GM10248 (cell line): ENCODE measurements at places on chromosomes 7 and 10.

GRCh38 chr7:43054052-43054722 lies 58.3 kb upstream of the HECW1 start:
- no peak for DNase-seq

DNA sequence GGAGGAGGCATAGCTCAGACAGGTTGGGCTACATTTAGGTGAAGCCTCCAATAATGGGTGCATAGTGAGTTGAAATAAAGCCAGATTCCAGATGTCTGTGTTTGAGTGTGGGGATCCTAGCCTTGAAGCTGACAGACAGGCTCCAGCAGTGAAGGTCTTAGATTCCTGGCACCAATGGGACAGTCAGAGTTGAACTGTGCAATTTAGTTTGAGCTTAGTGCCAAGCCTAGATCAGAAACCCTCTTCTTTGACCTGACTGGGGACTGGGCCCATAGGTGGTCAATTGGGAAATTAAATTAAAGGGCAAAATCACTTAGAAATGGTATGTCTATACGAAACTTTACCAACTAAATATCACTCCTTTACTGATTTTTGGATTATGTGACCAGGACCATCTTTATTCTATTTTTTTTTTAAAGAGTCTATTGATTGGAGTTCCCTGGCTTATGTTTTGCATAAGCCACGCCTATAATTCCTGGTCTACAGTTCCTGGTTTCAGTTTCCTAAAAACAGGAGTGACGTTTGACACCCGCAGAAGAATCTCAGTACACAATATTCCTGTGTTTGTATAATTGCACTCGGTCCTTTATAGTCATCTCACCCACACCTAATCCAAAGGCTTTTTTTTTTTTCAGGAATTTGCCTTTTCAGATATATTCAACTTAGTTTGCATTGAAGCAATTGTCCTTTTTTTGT lies 201.4 kb downstream of the GFRA1 start:
- DNase-seq: no peak

DNA sequence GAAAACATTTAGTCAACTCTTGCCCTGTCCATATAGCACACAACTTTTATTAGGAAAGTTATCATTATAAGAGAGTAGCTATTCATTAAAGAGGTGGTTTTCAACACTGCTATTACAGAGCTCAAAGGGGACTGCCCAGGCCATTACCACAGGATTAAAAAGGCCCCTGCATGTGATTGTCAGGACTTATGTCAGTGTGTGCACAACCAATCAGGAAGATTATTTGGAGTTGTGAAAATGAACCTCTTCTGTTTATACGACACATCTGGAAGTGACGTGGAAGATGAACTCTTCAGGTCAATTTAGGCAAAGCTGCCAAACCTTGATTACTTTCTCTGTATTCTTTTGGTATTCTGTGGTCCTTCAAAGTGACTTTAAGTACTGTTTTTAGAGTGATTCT lies 14.7 kb downstream of the CCNY start:
- DNase-seq: no peak

DNA sequence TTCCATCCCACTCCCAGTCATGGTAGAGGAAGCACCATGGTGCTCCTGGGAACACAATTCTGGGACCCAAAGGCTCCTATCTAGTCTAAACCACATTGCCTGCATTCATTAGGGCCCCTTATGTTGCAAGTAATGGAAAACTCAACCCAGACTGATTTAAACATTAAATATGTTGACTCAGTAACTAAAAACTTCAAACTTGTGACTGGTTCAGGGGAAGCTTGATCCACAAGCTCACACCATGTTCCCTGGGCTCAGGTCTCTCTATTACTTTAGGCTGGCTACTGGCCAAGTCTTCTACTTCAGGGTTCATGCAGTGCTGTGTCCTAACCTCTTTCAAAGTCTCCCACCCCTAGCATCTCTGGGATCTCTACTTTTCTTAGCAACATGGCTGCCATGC lies 13.1 kb downstream of the WNT16 start:
- no peak for DNase-seq

GRCh38 chr7:8197994-8198698 lies 63.8 kb downstream of the ICA1 start:
- no peak for DNase-seq

DNA sequence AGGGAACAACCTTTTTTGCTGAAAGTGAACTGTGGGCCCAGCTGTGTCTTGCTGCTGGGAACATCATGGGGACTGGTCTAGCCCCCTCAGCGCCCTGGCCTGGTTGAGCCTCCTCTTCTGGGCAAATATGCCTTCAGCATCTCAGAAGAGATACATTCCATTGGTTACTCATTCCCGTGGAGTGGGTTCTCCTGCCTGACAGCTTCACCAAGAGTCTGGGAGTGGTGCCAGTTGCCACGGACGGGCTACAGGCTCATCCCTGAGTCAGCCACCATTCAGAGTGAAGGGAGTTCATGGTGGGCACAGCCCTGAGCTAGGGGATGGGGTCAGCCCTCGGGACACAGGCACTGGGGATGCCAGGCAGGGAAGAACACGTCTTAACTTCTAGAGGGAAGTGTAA lies 81.9 kb downstream of the RAMP3 start:
- DNase-seq: no peak

GRCh38 chr7:38748056-38748610 lies 117.0 kb upstream of the AMPH start:
- DNase-seq: no peak

- peak; percentile 12 for DNase-seq
Observed at GRCh38 chr7:136359333-136359903, 382.3 kb upstream of the MTPN start.

- DNase-seq: no peak
Observed at GRCh38 chr7:28596245-28596935, 184.1 kb downstream of the CREB5 start.

DNA sequence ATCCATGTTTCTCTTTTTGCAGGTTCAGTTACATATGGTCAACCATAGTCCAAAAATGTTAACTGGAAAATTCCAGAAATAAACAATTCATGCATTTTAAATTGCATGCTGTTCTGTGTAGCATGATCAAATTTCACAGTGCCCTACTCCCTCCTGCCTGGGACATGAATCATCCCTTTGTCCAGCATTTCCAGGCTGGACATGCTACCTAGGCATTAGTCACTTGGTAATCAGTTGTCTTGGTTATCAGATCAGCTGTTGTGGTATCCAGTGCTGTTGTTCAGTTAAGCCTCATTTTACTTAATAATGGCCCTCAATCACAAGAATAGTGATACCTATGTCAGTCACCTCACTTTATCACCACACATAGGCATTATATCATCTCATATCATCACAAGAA lies 7.3 kb upstream of the PNLIP start:
- no peak for DNase-seq

DNA sequence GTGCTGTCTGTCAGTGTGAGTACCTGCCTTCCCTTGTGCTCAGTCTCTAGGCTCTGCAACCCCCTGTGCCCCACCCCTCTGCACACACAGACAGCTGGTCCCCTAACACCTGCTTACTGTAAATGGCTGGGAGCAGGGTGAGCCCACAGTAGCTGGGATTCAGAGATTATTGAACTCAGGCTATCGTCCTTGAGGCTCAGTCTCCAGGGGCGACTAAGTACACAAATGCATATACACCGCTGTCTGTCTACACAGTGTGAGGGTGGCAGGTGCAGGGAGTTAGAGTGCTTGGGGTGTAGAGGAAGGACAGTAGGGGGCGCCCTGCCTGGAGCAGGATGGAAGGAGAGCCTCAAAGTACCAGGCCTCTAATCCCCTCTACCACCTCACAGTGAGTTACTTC lies 12.9 kb downstream of the UPP1 start:
- no peak for DNase-seq

DNA sequence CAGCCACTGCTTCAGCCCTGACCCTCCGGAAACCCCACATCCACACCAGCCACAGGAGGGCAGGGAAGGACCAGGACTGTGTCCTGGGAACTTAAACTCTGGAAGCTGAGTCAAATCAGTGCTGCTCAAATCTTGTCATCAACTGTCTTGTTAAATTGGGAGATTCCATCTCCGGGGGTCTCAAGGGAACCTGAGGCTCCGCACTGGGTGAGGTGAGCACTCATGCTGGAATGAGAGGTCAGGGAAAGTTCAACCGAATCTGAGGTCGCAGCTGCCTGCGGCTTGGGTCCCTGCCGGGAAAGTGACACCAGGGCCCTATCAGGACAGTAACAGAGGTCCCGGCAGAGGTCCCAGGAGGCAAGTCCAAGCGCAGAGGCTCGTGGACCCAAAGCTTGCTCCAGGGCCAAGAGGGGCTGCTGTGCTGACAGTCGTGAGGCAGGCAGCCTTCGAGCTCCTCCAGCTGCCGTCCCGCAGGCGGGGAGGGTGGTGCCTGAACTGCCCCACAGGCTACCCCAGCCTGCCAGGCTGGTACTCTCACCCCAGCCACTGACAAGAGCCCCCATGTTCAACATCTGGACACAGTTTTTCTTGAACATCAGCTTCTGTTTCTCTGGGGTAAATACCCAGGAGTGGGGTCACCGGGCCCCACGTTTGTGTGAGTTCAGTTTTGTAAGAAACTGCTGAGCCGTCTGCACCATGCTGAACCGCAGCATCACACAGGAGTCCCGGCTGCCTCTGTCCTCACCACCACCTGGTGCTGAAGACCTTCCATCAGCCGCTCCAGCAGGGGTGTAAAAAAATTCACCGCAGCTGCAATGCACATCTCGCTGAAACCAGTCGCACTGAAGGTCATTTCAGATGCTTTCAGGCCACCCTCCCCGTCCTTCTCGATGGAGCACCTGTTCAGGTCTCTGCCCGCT lies 101.0 kb downstream of the DIP2C start:
- no peak for DNase-seq

DNA sequence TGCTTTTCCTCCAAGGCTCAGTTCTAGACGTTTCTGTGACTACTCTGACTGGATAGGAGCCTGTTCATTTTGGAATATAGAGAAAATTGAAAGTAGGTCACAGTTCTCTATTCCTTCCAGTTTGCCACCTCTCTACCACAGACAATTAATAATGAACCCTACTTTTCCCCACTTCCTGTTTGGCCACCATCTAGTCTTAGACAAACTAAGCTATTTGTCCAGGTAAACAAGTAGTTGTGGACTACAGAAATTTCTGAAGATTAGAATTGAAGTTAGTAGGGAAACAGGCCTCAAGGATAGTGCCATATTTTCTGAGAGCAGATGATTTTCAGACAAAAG lies 87.0 kb downstream of the AUTS2 start:
- no peak for DNase-seq

DNA sequence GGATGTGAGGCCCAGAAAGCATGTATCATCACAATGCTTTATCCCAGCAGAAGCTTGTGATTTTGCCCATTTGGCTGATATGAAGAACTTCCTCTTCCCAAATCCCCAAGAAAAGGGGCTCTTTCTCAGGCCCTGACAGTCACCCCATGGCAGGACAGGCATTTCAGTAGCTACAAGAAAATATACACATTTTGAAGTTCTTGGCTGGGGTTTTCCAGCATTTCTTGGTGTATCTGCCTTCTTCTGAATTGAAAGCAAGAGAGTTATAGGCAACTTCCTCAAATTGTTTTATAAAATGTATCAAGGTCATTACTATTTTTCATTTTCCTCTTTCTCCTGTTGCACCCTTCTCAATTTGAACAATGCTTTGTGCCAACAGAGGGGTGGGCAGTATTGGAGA lies 63.3 kb upstream of the PDLIM1 start:
- DNase-seq: no peak

GRCh38 chr10:127944256-127944655 lies 37.4 kb downstream of the PTPRE start:
- DNase-seq: no peak

- DNase-seq: no peak
Observed at GRCh38 chr7:154906201-154906600, 96.7 kb downstream of the PAXIP1 start.
